ENCODE measurements at places on chromosomes 5 and 9.

DNA sequence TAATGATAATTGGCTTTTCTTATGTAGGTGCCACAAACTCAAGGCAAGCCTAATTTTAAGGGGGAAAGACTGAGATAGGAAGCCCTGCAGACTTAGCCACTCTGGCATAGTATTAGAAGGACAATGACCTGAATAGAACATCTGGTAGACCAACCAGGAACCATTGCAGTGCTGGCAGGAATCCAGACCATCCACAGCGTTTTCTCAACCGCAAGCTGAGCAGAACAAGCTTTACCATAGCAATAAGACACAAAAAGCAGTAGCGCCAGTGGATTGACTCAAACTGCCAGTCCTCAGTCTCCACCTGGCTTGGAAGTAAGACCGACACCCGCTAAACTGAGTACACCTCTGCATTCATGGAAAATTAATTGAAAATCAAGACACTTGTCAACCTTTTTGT lies 141.3 kb upstream of the LPAR1 start:
- DNase-seq, result no peak

DNA sequence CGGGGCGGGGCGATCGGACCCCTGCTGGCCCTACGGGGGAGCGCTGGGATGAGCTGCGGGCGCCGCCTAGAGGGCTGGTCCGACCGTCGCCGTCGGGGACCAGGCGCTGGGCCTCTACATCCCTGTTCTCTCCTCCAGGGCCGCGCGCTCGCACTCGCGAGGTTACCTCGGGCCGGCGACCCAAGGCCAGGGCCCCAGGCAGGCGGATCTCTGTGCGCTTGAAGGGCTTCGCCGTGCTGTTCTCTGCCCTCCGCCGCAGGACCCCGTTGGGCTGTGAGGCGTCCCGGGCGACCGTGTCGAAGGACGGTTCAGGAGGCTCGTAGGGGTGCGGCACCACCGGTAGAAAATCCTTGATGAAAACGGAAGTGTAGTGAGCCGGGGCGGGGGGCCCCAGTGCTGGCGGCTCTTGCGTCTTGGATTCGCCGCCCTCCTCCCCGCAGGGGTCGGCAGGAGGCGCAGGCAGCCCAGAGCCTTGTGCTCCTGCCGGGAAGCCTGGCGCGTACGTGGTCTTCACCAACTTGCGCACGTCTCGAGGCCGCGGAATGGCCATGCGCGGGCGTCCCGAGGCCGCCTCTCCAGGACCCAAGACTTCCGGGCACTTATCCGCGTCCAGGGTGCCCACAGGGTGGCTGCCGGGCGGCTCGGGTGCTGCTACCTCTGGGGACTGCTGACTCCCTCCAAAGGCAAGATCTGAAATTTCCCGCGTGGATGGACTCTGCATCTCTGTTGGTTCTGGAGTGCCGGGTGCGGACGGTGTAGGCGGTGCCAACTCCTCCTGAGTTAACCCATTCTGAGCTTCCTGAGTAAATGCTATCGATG lies 2.0 kb downstream of the PROB1 start:
- peak; percentile 88 for DNase-seq

DNA sequence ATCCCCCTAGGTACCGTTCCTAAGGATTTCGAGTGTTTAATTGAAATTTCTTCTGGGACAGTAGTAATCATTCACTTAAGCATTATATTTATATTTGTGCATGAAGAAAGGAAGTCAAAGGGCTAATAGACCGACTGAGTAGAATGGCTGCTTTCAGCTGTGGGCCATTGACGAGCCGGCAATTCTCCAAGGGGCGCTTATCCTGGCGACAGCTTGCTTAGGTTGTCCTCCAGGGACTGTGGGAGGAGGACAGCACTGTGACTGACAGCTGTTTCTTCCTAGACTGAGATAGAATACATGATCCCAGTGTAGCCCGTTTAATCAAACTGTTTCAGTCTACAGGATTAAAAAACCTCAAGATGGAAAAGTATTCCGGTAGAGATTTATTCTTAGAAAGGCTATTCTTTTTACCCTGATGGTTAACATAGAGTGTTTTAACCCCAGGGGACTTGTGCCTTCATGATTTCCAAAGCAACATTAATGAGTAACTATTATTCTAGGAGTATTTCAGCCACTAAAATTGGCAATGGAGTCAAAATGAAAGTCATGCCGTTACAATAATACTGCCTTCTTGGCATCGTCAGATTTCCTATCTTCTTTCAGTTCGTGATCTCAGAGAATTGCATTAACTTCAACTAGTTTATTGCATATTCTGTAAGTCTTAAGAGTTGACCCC lies 943.1 kb upstream of the WWC1 start:
- no peak for DNase-seq

DNA sequence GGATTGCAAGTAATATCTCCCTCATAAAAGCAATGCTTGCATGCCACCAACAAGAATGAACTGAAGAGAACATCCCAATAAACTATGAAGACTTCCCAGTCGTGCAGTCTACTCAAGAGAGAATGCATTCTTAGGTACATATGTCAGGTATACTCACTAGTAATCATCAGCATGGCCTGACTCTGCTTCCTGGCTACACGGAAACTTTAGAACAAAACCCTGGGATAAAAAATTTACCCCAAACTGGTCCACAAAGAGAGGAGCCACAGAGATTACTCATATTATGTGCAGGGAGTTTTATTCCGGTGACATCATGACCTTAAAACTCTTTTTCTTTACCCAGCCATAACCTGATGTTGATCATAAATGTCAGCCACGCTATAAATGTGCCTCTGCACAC lies 57.5 kb upstream of the PAPPA start:
- no peak for DNase-seq

- DNase-seq, result no peak
Observed at GRCh38 chr5:121038438-121038837, 574.3 kb downstream of the PRR16 start.

- no peak for DNase-seq
Observed at GRCh38 chr5:93532370-93532769, 48.6 kb downstream of the NR2F1-AS1 start.

DNA sequence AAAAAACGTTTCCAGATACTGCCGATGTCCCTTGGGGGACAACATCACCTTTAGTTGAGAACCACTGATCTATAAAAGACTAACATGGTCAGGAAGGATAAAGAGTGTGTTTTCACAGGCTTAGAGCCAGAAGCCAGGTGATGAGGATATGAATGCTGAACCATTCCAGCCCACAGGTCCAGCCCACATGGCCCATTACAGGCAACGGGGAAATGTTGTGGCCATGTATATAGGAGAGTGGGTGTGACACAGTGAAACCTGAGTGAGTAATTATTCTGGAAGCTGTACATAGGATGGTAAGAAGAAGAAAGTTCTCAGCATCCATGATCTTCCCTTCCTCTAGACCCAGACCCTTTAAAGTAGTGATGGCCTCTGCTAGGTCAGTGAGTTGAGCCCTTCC lies 56.0 kb upstream of the FOXI1 start:
- no peak for DNase-seq

GRCh38 chr5:82992646-82993045 lies 84.5 kb downstream of the TMEM167A start:
- no peak for DNase-seq

GRCh38 chr5:103259705-103260355 lies 1.3 kb downstream of the MACIR start:
- no peak for DNase-seq

- DNase-seq, result peak; percentile 9
Observed at GRCh38 chr9:8115570-8115969, 316.0 kb upstream of the DMAC1 start.

- no peak for DNase-seq
Observed at GRCh38 chr9:106577121-106577520, 285.8 kb upstream of the ZNF462 start.

DNA sequence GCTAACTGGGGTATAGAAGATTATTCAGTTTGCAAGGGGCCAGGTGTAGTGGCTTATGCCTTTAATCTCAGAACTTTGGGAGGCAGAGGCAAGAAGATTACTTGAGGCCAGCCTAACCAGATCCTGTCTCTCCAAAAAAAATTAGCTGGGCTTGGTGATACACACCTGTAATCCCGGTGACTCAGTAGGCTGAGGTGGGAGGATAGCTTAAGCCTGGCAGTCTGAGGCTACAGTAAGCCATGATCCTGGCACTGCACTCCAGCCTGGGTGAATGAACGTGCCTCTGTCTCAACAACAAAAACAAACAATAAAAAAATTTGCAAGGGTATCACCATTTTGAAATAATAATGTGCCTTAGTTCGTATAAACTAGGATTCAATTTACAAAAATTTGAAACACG lies 51.3 kb downstream of the BAAT start:
- no peak for DNase-seq

GRCh38 chr9:83267741-83268140 lies 204.8 kb upstream of the RASEF start:
- no peak for DNase-seq

- no peak for DNase-seq
Observed at GRCh38 chr9:91716815-91717214, 233.2 kb downstream of the ROR2 start.

DNA sequence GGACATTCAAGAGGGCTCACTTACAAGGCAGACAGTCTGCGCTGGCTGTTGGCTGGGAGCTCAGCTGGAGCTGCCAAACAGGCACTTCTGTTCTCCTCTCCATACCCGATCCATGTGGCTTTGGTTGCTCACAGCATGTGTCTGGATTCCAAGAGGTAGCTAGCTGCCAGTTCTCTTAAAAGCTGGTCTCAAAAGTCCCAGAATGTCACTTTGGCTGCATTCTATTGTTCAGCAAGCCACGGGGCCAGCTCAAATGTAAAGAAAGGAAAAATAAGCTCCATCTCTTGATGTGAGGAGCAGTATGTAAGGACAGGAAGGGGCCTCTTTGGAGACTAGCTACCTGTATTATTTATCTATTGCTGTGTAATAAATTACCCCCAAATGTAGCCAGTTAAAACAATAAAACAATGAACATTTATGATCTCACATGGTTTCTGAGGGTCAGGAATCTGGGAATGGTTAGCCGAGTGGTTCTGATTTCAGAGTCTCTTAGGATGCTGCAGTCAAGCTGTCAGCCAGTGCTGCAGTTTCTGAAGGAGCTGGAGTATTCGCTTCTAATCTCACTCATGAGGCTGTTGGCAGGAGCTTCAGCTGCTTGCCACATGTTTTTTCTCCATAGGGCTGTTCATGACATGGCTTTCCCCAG lies 112.7 kb upstream of the CLINT1 start:
- DNase-seq, result no peak

- DNase-seq, result no peak
Observed at GRCh38 chr9:122197426-122197825, 31.3 kb downstream of the LHX6 start.

DNA sequence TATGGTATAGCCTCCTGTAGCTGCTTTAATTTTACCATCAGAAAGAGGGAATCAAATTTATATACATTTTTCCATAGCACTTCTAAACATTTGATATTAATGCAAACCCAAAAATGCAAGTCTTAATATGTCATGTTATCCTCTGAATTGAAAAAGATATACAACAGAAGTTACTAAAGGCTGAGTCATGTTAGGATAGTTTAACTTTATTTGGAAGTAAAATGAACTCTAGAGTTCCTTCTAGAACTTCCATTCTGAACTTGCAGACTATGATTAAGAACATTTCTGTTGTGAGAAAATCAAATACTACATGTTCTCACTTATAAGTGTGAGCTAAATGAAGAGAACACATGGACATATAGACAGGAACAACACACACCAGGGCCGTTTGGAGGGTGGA lies 317.3 kb upstream of the PRR16 start:
- DNase-seq, result no peak

DNA sequence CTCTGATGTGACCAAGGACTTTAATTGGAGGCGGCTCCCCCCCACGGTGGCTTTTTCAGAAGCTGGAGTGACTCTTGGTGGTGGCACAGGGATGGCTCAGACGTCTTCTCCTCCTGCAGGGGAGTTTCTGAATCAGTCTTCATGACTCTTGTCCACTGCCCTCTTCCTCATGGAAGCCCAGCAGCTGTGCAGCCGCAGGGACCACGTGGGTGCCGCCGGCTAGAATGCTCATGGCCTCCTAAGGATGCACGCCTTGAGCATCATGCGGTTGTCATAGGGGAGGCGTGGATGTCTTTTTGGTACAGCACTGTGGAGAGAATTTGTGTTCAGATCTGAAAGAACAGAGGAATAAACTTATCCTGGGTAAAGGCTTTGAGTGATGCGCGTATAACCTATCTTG lies 1.3 kb downstream of the TEX53 start:
- no peak for DNase-seq

DNA sequence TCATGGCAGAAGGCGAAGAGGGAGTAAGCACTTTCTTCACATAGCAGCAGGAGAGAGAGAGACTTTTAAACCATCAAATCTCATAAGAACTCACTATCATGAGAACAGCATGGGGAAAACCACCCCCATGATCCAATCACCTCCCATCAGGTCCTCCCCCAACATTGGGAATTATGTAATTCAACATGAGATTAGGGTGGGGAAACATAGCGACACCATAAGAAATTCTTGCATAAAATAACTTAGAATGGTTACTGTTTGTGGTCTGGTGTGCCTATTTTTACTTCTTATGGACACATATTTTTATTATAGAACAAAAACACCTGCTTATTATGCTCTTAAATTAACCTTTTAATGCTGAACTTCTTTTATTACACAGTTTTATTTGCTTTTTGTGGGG lies 298.1 kb downstream of the PJA2 start:
- DNase-seq, result no peak

GRCh38 chr5:147642666-147643065 lies 132.8 kb upstream of the DPYSL3 start:
- DNase-seq, result no peak

DNA sequence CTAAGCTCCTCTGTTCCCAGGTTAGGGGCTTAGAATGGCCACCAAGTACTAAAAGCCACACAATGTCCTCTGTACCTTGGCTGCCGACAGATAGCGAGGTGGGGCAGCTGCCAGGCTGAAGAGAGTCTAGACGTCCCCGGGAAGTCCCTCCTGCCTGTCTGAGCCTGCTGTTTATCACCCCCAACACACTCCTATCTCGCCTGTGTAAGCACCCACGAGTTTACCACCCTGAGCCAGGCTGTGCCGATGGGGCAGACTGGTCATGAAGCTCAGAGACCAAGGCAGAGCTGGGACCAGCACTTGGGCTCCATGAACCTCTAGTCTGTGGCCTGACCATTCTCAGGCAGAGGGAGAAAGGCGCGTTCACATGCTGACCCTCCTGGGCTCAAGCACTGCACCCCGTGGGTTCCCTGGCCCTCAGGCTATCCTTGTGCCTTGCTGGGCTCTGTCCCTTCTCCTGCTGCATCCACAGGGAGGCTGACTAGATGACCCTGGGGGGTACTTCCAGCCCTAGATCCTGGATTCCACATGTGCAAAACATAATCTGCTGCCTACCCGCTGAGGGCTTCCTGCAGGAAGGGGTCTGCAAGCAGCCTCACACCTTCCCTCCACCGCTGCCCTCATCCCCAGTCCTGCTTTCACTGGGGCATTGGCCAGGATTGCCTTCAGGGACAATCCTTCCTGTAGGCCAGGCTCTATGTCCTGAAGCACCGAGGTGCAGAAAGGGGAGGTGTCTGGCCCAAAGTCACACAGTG lies 18.6 kb upstream of the SLC25A51 start:
- DNase-seq, result no peak

- no peak for DNase-seq
Observed at GRCh38 chr5:62082370-62082801, 223.6 kb upstream of the KIF2A start.

DNA sequence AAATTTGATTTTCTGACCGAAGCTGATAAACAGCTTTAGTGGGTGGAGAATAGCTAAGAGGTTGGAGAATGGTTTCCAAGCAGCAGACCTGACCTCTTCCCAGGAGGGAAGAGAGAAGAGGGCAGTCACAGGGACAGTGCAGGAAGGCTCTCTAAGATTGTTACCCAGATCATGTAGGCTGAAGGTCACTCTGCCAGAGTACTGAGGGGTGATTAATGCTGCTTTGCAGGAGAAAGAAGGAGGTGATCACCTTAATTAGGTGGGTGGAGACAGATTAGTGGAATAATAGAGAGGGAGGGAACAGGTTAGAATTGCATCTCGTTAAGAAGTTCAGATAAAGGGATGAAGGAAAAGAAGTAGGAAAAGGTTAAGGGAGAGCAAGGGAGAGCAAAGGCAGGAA lies 440.5 kb downstream of the BRINP1 start:
- DNase-seq, result no peak
